ENCODE measurements at places on chromosomes 6 and 20.

- DNase-seq, result no peak
Measured at GRCh38 chr6:135440087-135440792, 57.3 kb downstream of the AHI1 start.

- DNase-seq, result no peak
Measured at GRCh38 chr6:49951926-49952325, 12.0 kb downstream of the DEFB114 start.

DNA sequence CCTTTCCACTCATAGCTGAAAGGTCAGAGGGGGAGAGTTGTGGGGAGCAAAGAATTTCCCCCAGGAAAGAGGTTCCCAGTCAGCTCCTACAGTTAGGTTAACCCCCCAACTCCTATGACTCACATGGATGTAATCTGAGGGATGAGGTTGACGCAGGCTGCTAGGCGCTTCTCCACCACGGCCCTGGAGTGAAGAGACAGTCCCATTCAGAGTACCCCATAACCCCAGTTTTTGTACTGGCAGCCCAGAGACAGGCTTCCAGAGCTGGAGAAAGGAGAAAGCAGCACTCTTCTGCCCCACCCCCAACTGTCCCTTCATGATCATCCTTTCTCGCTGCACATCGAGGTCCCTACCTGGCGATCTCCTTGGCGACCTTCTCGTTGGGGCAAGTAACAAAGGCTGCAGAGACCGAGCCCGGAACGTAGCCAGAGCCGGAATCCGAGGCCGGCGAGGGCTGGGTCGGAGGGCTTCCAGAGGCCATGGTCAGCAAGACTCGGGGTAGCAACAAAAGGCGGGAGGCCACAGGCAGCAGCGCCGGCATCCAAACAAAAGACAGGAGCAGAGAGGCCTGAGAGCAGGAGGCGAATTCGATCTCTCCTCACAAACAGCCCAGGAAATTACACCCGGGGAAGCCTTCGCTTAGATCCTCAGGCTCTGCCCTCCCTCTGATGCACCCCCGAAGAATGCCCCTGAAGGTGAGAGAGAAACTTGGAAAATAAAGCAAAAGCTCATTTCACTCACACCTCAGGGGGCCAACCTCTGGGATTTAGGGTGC lies 592 bp downstream of the CUTA start:
- DNase-seq, result no peak

- DNase-seq, result no peak
Measured at GRCh38 chr20:33575282-33575681, 85.4 kb downstream of the CBFA2T2 start.

GRCh38 chr20:58256842-58257241 lies 28.4 kb upstream of the ANKRD60 start:
- DNase-seq, result no peak
